ENCODE measurements at places on chromosomes 3 and 15.

- DNase-seq = no peak
Observed at GRCh38 chr3:194483850-194484249, 3.0 kb downstream of the ATP13A3 start.

DNA sequence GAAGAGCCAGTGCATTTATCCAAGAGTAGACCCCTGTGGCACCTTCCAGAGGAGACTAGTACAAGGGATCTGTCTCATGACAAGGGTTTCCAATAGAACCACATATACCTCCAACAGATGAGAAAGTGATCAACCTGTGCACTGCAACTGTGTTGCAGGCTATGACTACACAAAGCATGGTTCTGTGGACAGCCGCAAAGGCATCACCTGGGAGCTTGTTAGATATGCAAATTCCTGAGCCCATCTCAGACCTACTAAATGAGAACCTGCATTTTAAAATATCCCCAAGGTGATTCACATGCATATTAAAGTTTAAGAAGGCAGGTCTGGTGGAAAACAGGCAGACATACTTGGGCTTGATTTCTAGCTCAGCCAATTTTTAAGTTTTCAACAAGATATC lies 368.7 kb downstream of the FOXP1 start:
- no peak for DNase-seq

DNA sequence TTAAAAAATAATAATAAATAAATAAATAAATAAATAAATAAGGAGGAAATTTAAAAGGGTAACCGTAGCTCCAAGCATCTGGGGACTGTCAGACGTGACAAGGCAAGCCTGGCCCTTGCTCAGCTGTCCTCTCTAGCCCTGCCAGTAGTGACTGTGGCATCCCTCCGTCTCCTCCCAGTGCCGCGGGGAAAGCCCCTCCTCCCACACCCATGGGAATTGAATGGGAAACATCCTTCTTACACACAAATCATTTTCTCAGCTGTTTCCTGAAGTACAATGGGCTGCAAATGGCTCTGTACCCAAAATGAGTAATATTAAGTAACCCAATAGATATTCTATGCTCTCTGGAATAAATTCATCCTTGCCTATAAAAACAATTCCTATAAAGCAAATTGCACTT lies 101.6 kb upstream of the RAD18 start:
- no peak for DNase-seq

DNA sequence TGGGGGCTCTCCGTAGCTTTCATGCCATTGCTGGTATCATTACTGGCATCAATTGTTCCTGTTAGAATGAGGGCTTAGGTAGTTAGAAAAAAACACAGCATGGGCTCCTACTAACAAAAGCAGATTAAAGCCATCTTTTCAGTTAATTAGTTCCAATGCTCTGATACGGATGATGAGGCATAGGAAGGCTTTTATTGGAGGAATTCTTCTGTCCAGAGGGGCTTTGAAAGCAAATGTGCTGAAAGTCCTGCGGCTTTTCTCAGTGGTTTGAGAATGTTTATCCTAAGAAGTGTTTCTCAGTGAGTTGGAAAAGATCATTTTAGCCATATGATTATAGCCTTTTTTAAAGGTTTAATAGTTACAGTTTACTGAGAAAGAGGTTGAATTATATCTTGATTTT lies 198.5 kb downstream of the THSD4 start:
- no peak for DNase-seq

DNA sequence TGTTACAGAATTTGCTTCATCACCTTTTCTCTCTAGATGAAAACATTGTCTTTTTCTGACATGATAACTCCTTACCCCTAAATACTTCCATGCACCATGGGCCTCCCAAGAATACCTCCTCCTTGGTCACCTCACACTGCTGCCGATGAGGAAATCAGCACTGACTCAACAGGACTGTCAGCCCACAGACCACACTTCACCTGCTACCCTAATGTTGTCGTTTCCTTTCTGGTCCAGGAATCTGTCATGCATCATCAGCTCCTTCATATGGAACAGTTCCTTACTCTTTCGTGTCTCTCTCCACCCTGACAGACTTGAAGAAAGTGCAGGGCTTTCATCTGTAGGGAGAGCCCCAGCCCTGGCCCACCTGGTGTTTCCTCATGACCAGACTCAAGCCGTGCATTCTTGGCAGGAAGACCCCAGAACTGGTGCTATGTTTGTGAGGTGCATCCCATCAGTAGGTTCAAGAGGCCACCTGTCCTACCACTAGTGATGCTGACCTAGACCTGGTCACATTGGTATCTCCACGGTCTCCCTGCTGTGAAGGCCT lies 41.1 kb upstream of the PLXNA1 start:
- DNase-seq = no peak

- DNase-seq = no peak
Observed at GRCh38 chr15:71187526-71187925, 72.3 kb downstream of the THSD4 start.

DNA sequence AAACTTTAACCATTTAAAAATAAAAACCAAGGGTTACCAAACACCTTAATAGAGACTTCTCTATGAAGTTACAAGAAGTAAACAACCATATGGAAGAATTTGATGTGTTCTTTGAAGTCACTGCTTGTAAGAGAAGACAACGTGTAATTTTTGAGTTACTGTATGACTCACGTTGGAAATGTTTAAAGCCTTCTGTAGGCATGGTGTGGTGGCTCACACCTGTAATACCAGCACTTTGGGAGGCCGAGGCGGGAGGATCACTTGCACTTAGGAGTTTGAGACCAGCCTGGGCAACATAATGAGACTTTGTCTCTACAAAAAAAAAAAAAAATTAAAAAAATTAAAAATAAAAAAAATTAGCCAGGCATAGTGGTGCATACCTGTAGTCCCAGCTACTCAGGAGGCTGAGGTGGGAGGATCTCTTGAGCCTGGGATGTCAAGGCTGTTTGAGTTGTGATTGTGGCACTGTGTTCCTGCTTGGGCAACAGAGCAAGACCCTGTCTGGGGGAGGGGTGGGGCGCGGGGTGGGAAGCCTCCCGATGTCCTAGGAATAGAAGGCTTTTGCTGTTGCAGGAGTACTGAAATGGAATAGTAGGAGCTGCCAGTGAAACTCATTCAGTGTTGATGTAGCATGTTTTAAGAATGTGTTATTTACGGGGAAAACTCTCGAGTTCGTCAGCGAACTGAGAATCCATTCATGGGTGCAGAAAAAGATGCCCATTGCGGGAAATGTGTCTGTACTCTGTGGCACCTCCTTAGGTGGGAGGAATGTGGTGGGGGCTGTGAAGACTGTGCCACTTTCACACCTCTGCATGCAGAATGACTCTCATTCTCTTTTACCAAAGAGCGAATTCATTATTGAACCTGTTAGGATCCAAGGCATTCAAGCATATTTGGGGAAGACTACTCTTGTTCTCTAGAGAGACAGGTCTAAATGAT lies 134.2 kb downstream of the FNDC3B start:
- no peak for DNase-seq

DNA sequence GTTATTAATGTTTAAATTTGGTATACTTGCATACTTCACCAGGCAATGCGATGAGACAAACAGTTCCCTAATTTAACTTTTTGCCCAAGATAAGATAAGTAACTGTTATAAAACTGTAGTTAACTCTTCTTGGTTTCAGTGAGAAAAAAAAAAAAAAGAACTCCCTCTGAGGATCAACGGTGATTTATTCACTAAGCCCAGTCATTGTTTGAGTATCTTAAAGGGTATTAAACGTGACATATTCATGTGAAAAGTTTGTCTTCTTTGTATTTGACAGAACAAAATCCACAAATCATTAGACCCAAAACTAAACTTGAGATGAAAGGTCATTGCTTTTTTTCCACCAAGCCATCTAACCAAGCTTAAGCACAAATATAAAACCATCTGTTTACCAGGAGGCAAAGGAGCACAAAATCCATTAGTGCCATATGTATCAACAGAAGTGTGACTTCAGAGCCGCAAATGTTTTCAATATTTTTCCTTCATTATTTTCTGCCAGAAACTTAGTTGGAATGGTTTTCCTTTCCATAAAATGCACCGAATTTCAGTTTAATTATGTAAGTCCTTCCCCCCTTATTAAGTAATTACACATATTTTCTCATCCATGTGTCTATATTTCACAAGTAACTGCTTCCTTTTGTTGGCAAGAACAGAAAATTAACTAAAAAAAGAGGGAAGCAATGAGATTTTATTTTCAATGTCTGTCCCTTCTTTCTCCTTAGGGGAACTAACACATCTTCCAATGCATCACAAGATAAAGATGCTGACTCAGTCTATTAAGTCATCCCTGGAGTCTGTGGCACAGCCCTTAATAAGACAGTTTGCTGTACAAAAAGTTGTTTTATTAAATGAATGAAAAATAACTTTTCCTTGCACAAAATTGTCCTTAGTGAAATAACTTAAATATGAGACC lies 92.2 kb upstream of the RAP2B start:
- DNase-seq = no peak

- no peak for DNase-seq
Observed at GRCh38 chr15:26157081-26157480, 294.0 kb upstream of the ATP10A start.

DNA sequence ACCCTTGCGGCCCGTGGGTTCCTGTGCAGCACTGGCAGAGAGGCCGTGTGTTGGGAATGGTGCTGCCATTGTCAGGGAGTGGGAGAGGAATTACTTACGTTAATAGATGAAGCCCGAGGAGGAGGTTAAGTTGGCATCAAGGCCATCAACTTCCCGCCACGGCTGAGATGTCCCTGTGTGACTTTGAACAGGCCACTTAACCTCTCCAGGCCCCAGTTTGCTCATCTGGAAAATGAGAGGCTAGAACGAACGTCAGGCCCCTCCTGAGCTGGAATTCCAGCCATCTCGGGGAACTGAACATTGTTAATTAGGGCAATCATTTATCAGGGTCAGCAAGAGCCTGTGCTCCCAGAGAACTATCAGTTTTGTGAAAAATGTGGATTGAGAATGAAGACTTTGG lies 91.4 kb upstream of the MYZAP start:
- DNase-seq = no peak

GRCh38 chr15:67914537-67915460 lies 75.0 kb upstream of the RNU6-1 start:
- DNase-seq = no peak

GRCh38 chr3:15726881-15727280 lies 70.9 kb downstream of the ANKRD28 start:
- DNase-seq = no peak

GRCh38 chr3:12097971-12098370 lies 60.7 kb downstream of the TIMP4 start:
- no peak for DNase-seq

Data from GM12891 (cell line).